MG63 (cell line): ENCODE measurements at places on chromosomes 16 and 17. TPM values are rescaled to one million over a fixed set of nuclear protein-coding genes. Genes with fewer than 3 reads are reported as not detected.

DNA sequence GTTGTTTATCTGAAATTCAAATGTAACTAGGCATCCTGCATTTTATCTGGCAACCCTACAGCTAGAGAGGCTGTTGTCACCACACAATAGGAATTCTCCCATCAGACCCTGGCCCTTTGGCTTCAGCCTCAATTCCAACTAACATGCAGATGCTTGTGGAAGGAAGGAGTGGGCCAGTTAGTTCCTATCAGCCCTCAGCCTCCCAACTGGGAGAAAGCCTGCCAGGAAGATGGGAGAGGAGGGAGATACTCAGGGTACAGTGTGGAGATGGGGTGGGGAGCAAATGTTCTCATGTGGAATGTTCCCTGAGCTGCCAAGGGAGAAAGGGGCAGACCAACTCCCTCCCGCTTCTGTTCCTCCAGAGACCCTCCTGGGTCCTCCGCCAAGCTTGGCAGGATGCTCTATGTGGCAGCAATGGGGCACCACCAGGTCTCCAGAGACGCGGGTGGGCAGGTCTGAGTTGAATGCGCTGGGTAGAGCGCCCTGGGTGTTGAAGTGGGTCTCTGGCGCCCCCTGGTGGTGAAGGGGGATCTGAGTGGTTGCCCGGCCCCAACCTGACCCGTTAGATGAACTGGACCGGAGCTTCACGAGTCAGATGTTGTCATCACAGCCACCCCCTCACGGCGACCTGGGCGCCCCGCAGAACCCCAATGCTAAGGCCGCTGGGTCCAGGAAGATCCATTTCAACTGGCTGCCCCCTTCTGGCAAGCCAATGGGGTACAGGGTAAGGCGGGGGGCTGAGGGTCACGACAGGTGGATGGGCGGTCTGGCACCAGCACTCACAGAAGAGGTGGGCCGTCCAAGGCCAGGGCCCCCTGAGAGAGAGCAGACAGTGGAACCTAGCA, 15.2 kb downstream of the GALK1 start:
- DNase-seq: peak; percentile 72

GRCh38 chr17:21258593-21258992, 5.4 kb upstream of the NATD1 start:
- no peak for DNase-seq

- no peak for DNase-seq
These were observed 37.0 kb upstream of the HAPSTR1 start for GRCh38 chr16:9054460-9054859.

The NPIPB6 gene
- total RNA-seq: not detected in 2 replicates

The PIMREG gene
- total RNA-seq: 41.8 and 46.6 TPM in 2 replicates

- DNase-seq: no peak
These were observed 434 bp downstream of the CEMP1 start for GRCh38 chr16:2530629-2531318.

DNA sequence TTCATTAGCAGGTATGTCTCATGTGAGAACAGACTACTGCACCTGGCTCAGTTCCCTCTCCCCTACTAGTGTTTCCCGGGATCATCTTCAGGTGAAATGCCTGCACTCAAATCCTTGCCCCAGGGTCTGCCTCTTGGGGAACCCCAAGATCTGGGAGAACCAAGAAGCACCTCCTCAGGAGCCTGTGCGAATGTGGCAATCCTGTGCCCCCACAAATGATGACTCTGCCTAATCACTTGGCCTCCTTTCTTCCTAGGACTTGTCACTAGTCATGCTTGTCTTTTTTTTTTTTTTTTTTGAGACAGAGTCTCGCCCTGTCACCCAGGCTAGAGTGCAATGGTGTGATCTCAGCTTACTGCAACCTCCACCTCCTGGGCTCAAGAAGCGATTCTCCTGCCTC, 21.7 kb downstream of the ADAD2 start:
- no peak for DNase-seq

GRCh38 chr17:74646231-74646630, 22.7 kb upstream of the CD300E start:
- DNase-seq: no peak

DNA sequence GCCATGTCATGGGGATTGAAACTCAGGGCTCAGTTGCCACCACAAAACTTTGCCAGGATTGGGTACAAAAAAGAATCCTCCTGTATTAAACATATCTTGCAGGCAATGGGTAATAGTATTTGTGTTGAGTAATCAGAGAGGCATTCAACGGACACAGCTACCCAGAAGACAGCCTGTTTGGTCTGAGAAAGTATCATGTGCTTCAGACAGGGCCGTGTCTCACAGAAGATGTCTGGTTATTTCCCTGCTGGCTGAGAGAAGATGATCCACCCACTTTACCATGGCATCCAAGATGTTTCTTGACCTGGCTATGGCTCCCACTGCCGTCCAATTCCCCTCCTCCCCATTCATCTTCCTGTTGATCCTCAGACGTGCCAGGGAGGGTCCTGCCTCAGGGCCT, 304.3 kb upstream of the XYLT1 start:
- DNase-seq: no peak

GRCh38 chr17:29504711-29505110, 62.1 kb downstream of the ABHD15 start:
- no peak for DNase-seq

DNA sequence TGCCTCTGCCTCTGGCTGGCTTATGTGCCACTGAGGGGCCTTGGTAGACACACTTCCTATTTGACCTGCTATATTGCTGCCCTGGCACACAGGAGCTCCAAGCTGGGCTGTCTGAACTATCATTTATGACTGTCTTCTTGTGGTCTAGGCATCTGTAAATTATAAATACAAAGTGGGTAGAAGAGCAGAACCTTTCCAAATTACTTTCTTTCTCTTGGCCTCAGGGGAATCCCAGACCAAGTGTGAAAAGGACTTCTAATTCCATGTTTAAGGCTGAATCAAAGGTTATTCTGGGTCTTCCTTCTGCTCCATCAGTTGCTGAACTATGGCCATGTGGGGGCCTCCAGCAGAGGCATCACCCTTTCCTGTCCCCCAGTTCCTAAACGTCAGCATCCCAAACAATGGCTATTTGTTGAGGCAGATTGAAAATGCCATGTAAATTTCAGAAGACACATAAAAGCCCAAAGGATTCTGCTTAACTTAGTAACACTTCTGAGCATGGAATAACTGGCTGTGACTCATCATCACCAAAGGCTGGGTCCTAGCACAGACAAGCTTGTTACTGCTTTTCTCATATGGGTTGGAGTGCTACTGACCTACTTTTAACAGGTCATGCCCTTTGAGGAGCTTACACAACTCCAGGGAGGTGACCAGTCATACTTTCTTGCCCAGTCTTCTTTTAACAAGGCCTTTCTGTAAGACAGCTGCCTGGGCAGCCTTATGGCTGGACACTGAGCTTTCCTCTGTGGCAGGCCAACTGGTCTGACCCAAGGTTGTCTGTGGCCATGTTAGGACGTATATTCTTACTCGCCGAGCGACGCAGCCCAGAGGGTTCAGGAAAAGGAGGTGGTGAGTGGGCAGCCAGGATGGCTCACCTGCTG, 154.8 kb downstream of the VPS53 start:
- DNase-seq: peak; percentile 59

- peak; percentile 58 for DNase-seq
These were observed 26.4 kb upstream of the CLEC18A start for GRCh38 chr16:69924777-69925191.

The ACE gene
- total RNA-seq: 0.40 TPM in 1 of 2 replicates, not detected in the other

DNA sequence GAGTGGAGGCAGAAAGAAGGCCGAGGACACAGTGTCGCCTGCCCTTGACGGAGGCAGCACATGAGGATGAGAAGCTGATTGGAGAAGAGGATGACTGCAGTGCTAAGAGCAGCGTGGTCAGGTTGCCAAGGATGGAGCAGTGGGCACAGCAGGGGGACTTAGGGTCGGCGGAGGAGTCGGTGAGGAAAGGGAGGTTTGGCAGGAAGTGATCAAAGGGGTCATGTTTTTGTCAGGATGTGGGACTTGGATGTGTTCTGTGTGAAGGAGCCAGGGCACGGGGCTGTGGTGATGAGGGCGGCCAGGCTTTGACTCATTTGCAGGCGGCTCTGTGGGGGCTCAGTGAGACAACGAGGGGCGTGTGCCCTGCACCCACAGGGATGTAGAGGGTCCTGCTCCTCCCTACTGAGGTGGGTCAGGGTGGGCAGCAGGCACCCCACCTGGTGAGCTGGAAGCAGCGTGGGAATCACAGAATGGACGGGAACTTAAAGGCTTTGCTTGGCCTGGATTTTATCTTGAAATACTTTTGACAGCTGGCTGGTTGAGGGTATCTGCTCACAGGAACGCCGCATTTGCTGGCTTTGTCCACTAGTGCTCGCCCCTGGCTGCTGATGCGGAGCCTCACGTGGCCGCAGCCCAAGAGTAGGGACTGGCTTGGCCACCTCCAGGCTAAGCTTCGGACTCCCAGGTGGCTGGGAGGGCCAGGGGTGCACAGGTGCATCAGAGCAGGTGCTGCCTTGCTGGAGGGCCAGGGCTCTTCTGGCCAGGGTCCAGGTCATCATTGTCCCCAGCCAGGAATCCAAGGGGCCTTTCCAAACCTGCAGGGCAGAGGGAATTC, 6.0 kb downstream of the MPG start:
- DNase-seq: peak; percentile 89

The CSH1 gene
- total RNA-seq: not detected in 2 replicates

DNA sequence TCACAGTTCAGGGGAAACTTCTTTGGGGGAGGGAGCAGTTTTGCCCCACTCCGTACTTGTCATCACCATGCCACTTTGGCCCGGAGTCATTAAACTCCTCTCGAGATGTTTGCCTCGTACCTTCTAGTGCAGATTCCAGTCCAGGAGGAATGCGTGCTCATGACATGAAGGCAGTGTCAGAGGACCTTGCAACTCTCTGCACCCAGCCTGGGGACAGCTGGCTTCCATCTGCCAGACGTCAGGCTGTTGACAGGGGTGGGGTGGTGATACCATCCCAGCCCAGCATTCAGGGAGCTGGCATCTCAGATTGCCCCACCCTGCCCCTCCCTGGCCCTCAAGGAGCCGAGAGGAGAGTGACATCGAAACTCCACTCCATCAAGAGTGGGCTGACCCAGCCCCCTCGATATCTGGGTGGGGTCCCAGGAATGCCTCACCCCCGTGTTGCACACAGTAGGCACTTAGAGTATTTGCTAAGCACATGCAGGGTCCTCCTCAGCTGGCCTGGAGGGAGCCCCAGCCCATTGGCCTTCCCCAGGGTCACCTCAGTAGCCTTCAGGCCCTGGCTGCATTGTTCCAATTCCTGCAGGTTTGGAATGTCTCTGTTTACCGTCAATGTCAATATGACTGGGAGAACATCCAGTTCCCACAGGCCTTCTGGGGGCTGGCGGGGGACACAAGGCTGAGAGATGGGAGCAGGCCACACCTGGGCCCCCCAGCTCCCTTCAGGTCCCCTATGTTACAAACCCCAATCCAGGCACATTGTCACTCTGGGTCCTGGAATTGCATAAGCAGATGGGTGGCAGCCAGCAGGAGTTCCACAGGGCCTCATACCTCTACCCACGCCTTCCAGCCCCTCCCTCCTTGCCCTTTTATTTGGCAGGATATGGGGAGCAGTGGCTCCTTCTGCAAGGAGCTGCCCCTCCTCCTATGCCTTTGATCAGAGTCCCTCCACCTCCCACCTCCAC, 21.3 kb upstream of the EMP2 start:
- no peak for DNase-seq

DNA sequence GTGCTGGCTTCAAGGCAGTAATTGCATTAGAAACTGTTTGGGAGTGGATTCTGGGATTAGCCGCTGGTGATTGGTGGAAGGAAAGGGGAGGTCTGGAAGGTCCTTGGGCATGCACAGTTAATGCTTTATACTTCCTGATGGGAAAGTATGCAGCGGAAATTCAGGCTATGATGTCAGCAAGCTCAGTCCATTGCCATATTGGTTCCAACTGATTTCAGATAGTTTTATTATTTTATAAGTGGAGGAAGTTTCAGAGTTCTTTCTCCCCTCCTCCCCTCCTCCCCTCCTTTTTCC, 8.1 kb upstream of the CMTR2 start:
- DNase-seq: peak; percentile 1

The CDRT15 gene
- total RNA-seq: not detected in 2 replicates

DNA sequence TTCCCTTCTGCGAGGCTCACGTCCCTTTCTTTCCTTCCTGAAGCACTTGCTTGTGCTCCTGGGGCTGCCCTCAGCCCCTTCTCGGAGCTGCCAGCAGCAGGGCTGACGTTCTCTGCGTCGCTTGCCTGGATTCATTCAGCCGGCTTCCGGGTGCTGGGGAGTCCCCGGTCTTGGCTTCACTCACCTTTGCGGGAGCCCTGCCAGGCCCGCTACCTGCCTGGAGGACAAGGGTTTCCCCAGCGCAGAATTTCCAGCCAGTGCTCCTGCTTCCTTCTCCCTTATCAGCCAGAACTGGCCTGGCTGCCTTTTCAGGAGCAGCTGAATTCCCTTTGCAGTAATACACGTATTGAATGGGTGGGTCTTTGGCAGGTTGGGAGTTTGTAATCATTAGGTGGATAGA, 22.1 kb upstream of the IL17C start:
- DNase-seq: no peak

GRCh38 chr16:15652293-15653001, 2.4 kb downstream of the NDE1 start:
- DNase-seq: no peak

GRCh38 chr16:15899538-15900100, 11.2 kb upstream of the CEP20 start:
- peak; percentile 96 for DNase-seq

DNA sequence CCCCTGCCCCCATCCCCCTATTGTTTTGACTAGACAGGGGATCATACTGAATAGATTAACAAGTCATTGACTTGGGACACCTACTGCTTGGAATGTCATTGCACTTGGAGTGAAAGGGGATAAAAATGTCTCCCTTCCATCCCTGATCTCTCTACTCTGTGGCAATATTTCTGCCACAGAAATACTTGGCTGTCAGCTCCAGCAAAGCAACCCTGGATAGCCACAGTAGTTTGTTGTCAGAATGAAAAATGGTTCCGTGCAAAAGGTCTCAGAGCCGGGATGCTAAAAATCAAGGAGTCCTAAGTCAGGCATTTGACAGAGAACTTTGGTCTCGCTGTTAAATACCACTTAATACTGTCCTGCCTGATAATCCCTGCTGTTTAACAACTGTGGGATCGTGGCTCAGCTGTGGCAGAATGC, 722.0 kb upstream of the SOX9 start:
- DNase-seq: no peak

- DNase-seq: no peak
These were observed 155.8 kb upstream of the SDK2 start for GRCh38 chr17:73799781-73800627.

DNA sequence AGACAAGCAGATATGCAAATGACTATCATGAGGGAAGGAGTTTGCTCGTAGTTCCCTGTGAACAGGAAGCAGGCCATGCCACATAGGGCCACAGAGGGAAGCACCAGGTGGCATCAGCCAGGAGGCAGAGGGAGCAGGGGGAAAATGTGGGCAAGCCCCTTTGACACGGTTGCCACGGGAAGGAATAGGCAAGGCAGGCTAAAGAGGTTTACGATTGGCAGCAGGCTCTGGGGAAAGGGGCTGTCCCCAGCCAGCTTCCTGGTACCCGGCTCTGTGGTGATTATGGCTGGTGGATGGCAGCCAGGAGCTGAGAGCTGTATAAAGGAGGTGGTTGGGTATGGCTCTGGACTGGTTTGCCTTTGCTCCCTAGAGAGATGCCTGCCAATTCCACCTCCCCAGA, 848 bp downstream of the CES3 start:
- peak; percentile 20 for DNase-seq

The ACLY gene
- total RNA-seq: 151 and 195 TPM in 2 replicates
